ENCODE measurements at places on chromosomes 7 and 10. TPM values are rescaled to one million over a fixed set of nuclear protein-coding genes. Genes with fewer than 3 reads are reported as not detected.

The FUOM gene
- total RNA-seq = 27.4 TPM

The GIMAP4 gene
- 135 TPM for total RNA-seq

The PGAM2 gene
- total RNA-seq = not detected

The PSTK gene
- 1.1 TPM for total RNA-seq

The OR6V1 gene
- total RNA-seq = not detected

The CFTR gene
- total RNA-seq = 0.32 TPM

The RELN gene
- total RNA-seq = 1.2 TPM

The TAS2R4 gene
- 3.6 TPM for total RNA-seq

The PBLD gene
- total RNA-seq = 6.6 TPM

The GET4 gene
- total RNA-seq = 28.5 TPM

The KMT2C gene
- total RNA-seq = 57.7 TPM

The SH2B2 gene
- total RNA-seq = 21.3 TPM

The HSPA12A gene
- total RNA-seq = 31.4 TPM

The HKDC1 gene
- total RNA-seq = not detected

The CAMK1D gene
- total RNA-seq = 6.0 TPM
